ENCODE measurements at places on chromosomes 7 and 10.
A peak's percentile ranks its signal among the peaks of the same experiment; 100 is the strongest.

DNA sequence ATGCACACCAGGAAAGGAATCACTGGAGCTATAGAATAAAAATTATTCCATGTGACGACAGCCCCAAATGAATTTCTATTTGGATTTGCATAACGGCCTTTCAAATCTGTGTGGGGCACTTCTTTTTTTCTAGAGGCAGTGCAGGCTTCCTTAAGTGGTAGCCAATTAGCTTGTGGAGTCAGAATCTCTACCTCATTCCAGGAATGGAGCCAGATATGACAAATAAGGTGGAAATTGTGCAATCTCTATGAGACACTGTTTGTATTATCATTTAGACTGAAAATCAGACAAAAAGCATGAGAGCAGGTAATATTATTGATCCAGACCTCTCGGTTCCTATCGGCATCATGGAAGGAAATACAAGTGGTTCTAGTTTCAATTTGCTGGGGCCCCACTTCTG, 78.7 kb downstream of the BEND7 start:
- DNase-seq: no peak

DNA sequence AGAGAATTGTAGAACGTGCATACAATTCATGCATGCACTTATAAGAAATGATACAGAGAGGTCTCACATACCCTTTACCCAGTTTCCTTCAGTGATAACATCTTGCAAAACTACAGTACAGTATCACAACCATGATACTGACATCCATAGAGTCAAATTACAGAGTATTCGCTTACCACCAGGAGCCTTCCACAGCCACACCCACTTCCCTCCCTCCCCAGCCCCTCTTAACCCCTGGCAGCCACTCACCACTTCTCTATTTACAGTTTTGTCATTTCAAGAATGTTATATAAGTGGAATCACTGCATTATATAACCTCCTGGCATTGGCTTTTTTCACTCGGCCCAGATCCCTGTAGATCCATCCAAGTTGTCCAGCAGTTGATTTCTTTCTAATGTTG, 143.8 kb downstream of the ZNF248 start:
- no peak for DNase-seq

DNA sequence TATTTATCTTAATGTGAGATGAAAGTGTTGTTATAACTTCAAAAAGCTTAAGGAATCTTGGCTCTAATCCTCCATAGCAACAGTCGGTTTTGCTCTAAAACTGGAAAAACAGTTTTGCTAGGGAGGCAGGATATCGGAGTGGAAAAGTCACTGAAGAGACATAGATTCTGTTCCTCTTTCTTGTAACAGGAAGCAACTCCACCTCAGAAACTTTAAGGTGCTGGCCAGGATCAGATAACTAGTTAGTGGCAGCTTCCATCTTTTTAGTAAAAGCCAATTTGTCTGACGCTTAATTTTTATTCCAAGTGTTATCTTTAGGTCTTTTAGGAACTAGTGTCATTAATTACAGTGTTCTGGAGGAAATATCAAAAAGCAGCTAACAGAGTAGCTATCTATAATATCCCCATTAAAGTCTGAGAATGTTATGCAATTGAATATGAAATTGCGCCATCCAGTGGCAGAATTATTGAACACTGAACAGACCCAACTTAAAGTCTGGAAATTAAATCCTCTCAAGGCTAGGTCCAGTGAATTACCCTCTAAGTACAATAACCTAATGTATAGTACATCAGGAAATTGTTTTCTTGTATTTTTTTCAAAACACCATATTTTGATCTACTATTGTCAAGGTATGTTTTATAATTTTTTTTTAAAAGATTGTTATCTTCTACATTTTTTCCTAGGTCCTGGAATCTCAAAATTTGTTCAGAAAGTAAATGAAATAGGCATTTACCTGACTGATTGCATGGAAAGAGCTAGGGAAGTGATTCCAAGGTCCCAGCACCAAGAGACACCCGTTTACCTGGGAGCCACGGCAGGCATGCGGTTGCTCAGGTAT, 65.9 kb upstream of the CC2D2B start:
- DNase-seq: peak; percentile 40

DNA sequence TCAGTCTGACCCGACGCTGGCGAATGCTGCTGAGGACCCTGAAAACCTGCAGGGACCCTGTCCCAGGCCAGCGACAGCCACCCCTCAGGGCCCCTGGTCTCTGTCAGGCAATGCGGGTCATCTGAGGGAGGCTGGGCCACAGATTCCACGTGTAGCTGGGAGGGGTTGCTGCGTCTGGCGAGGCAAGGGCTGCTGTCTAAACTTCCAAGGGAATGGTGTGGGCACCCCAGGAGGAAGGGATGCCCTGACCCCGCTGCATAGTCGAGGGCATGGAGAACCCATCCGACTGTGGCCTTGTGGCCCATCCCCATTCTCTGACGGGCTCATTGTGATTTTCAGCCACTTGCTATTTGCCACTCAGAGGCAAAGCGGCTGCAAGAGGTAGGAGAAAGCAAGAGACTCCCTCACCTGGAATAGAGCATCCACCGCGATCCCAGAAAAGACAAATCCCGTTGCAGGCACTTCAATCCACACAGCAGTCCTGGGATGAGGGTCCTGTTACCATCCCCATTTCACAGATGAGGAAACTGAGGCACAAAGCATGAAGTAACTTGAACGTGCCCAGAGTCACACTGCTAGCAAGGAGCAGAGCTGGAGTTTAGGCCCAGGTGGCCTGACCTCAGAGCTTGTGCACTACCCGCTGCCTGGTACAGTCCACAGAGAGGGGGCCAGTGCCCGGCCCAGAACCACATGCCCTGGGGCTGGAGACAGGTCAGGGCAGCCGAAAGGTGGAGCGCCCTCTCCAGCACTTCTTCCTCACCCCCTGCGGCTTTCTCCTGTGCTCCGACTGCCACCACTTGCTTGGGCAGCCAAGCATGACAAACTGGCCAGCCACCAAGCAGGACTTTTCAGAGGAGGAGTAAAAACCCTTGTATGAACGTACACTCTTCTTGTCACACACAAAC, 163.8 kb upstream of the KLF14 start:
- DNase-seq: no peak

- no peak for DNase-seq
These were observed 34.7 kb downstream of the ADRB1 start for GRCh38 chr10:114078346-114078745.

DNA sequence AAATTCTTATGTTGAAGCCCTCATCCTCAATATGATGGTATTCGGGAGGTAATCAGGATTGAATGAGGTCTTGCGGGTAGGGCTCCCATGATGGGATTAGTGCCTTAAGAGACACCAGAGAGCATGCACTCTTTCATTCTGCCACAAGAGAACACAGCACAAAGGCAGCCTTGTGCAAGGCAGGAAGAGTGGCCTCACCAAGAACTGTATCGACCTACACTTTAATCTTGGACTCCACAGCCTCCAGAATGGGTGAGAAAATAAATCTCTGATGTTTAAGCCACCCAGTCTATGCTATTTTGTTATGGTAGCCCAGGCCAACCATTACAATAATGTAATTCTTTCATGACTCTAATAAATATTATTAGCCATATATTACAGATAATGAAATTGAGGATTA, 8.4 kb downstream of the SEM1 start:
- DNase-seq: no peak

DNA sequence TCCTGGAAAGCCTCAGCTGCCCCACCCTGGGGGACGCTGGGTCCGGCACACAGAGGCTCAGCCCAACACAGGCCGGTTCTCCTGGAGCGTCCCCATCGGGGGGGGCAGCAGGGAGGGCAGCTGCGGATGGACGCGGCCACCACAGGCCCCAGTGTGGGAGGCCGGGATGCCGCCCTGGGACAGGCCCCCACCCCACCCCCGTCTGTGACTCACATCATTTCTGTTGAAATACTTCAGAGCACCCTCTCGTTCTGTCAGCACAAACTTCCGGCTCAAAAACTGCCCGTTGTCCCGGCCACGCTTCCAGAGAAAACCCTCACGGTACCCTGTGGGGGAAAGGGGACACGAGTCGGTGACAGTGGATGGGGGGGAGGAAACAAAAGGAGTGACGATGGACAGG, 28.5 kb downstream of the GET4 start:
- no peak for DNase-seq

All from cerebellar cortex (tissue), 1 donor.